ENCODE measurements at places on chromosomes 1 and 21.
A peak's percentile ranks its signal among the peaks of the same experiment; 100 is the strongest.

- DNase-seq = peak; percentile 65
These were observed 2.7 kb downstream of the CDC14A start for GRCh38 chr1:100354971-100355394.

DNA sequence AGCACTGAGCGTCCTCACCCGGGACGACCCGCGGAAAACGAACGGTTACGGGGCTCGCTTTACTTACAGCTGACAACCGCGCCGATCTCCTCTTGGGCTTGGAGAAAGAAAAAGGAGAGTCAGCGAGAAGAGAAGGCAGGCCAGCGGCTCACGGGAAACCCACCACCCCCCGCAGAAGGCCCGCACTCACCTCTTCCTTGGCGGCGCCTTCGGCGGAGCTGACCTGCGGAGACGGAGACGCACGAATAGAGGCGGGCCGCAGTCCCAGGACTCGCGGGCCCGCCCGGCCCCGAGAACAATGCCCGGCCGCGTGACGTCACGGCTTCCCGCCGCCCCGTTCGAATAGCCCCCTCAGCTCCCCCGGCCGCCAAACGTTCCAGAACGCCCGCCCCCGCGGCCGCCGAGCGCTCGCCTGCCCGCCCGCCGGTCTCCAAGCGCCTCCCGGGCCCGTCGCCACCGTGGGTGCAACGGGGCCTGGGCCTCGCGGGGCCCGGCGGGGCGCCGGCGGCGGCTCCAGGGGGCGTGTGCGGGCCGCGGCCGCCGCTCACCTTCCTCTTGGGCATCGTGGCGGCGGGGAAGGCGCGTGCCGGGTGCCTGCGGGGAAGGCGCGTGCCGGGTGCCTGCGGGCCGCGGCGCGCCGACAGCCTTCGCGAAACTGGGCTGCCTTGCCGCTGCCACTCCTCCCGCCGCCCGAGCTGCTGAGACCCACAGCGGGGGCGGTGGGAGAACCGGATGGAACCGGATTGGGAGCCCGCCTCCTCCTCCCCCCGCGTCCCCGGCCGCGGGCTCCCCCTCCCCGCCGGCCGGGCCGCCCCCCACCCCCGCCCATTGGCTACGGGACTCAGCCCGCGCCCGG lies at the start of gene HMGN1:
HMGN1 (minus strand) TSS at position 734 of the 856 bp plus-strand sequence; CDS start at position 563, 171 bp downstream.
- DNase-seq = peak; percentile 66

GRCh38 chr1:232555494-232556210 lies 74.3 kb downstream of the SIPA1L2 start:
- no peak for DNase-seq

DNA sequence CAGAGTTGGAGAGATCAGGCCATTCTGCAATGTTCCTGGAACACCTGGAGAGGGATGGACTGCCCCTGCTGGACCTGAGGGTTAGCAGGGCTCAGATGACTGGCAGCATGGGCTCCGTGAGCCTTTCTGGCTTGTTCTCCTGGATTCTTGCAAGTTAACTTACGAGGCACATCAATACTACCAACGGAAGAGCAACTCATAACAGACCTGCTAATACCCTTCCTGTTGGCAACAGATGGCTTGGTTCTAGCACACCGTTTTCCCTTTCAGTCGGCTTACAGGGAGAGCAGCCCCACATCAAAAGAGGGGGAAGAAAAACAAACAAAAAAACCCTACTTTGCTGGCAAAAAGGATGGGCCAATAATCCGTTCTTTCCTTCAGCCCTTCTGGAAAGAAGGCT lies 47.9 kb downstream of the SLC66A1 start:
- no peak for DNase-seq

GRCh38 chr1:170694172-170694926 lies 30.4 kb downstream of the PRRX1 start:
- DNase-seq = no peak

- no peak for DNase-seq
These were observed 15.2 kb upstream of the ADAMTSL4 start for GRCh38 chr1:150534002-150534401.

DNA sequence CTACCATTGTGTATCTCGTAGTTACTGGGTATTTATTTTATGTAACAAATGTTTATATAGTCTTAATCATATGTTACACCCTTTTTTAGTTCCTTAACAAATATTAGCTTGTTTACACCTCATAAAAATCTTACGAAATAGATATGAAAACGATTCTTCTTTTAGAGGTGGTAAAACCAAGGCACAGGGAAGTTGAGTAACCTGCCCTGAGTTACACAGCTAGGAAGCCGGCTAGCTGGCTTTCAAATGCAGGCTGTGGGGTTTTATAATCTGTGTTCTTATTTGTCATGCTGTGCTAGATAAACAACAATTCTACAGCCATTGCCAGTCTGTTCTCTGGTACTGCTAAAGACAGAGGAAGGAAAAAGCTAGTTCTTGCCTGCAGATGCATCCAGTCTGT lies 109.6 kb downstream of the NOS1AP start:
- no peak for DNase-seq

DNA sequence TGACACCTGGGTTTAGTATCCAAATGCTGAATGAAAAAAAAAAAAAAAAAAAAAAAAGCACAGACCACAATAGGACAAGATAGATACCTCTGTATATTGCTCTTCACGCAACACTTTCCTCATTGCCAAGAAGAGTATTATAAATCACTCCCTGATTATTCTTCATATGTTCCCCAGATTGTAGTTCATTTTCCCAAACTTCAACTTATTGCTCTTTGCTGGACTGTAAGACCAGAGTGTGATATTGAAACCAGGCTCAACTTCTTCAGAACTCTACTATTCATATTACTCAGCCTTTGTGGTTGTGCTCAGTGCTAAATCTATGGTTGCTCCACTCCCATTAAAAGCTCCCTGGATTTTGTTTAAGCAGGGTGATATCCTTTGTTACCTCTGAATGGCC lies 180.4 kb downstream of the NTMT2 start:
- DNase-seq = no peak

- no peak for DNase-seq
These were observed 19.3 kb downstream of the IARS2 start for GRCh38 chr1:220113136-220113695.

- no peak for DNase-seq
These were observed 6.3 kb upstream of the ETV3 start for GRCh38 chr1:157144509-157144908.

GRCh38 chr1:238649200-238649599 lies 737.2 kb upstream of the CHRM3 start:
- no peak for DNase-seq

DNA sequence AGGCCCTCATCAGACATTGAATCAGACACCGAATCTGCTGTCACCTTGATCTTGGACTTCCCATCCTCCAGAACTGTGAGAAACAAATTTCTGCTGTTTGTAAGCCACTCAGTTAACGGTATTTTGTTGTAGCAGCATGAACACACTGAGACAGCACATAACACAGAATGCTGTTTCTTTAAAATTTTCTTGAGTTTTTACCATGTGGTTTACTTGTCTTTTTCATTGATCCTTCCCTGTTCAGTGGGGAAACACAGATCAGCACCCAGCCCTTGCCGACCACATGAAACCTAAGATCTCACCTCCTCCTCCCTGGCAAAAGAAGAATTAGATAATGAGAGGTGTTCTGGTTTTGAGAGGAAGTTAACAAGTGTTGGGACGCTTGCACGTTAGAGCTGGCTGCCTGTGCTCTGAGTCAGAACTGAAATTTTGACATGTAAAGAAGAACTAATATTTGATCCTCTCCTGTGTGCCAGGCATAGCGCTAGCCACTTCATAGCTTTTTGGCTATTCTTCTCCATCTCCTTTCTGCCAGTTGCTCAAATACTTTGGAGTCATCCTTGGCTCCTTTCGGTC lies 179.6 kb downstream of the DHRS3 start:
- DNase-seq = peak; percentile 59

GRCh38 chr1:6953907-6954364 lies 168.7 kb downstream of the CAMTA1 start:
- DNase-seq = no peak

- DNase-seq = no peak
These were observed 5.9 kb upstream of the FCGR2A start for GRCh38 chr1:161499099-161500039.

DNA sequence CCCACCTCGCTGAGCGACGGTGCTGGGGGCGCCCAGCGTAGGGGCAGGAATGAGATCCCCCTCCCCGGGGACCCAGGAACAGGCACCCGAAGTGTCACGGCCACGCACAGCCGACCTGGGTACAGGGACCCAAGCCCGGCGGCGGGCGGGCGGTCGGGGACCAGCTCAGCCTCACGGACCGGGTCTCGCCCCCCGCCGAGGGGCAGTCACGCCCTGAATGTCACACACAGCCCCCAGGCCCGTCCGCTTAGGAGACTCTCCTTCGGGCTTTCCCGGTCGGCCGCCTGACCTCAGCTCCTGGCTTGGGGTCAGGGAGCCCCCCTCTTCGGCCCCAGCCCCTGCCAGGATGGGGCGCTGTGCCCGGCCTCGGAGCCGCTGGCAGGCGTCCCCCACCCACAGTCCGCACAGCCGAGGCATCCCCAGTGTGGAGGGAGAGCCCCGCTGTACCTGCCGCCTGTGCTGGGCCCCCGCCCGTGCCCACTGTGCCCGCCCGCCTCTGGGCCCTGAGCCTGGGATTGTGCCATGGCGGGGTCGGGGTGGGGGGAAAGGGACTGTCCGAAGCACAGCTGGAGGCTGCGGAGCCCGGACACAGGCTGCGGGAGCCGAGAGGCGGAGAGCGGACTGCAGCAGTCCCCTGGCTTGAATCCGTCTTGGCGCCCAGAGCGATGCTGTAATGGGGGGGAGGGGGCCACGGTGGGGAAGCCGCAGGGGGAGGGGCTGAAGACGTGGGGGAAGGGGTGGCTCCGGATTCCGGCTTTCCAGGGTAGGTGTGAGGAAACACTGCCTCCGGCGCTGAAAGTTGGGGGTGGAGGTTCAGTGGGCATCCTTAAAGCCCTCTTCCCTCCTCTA lies 627 bp upstream of the DLGAP3 start:
- no peak for DNase-seq

- DNase-seq = peak; percentile 46
These were observed 383.5 kb downstream of the OMA1 start for GRCh38 chr1:58162952-58163550.

- no peak for DNase-seq
These were observed 12.2 kb downstream of the KIAA0319L start for GRCh38 chr1:35544976-35545375.

GRCh38 chr1:207871117-207871649 lies 39.7 kb downstream of the CD34 start:
- no peak for DNase-seq

- DNase-seq = no peak
These were observed 6.5 kb downstream of the CAPN9 start for GRCh38 chr1:230753586-230754251.

GRCh38 chr1:111737216-111738132 lies 1.7 kb downstream of the INKA2 start:
- DNase-seq = no peak

DNA sequence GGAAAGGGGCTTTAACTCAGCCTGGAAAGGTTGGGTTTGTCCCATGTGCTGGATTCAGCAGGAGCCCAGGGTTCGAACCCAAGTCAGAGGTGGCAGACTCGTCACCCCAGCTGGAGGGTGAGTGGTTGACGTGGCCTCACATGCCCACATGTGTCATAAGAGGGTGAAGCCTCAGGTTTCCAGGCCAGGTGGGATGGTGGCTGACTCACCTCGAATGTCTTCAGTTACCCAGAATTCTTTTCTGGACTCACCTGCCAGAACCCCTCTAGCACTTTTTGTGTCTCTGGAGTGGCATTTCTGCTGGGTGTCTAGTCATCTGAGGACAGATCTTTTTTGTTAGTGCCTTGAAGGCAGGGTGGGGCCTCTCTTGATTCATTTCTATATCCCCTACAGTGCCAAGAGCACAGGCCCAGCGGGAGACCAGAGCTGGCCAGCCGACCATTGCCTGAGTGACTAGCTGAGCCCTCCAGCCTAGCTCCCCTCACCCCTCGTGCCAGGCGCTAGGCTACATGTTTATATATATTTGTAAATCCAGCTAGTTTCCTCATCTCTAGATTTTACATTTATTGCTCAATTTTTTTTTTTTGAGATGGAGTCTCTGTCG lies 28.1 kb downstream of the IL6R start:
- DNase-seq = no peak

DNA sequence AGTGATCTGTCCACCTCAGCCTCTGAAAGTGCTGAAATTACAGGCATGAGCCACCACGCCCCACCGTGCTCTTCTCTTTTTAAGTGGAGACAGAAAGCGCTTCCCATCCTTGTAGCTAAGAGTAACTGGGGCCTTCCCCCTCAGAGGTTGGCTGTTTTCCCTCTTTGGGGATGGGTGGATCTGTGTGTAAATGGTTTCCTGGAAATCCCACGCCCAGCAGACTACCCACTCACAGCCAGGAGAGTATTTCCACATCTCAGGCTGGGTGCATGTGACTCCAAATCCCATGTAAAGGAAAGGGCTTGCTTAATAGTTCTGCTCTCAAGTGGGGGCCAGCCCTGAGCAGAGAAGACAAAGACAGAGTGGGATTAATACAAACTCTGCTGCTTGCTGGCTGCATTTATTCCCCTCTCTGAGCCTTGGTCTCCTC lies 19.6 kb upstream of the TCEA3 start:
- DNase-seq = peak; percentile 61

- peak; percentile 64 for DNase-seq
These were observed 20.7 kb downstream of the IRF2BP2 start for GRCh38 chr1:234589064-234589800.

DNA sequence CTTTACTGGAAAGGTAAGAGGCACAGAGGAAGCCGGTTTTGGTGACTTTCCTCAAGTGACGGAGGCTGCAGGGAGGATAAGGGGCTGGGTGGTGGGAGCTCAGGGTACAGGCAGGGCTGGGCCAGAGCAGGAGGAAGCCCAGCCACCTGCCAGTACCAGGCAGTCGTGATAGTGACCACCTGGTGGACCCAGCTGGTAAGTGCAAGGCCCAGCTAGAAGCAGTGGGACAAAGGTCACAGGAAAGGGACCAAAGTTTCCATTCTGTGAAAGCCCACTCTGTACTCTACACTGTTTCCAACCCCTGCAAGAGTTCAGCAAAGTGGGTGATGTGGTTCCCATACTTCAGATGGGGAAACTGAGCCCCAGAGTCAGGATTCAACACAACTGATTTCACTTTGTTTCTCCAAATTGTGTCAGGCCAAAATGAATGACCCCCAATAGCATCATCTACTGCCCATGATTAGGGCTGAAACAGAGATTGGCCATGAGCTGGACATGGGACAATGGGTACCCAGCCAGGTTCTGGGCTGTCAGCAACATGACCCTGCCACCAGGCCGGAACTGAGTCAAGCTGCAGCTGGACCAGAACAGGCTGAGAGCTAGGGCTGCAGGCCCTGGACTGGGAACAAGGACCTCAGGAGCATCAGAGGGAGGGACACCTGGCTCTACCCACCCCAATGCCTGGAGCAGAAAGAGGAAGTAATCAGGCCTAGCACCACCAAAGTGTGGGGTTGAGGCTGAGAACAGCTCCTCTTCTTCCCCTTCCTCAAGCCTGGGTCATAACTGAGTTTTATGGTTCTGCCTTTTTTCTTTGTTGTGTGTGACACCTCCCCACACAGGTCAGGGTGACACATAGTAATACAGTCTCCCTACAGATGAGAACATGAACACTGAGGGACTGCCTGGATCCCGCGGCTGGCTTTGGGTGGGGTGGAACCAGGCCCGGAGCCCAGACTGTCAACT lies 50.2 kb downstream of the KCNN3 start:
- no peak for DNase-seq

- DNase-seq = no peak
These were observed 18.7 kb downstream of the TMEM50A start for GRCh38 chr1:25356848-25357247.

All from astrocyte (in vitro differentiated cells and primary cell).